ENCODE measurements at places on chromosomes 2 and 18. TPM values are rescaled to one million over a fixed set of nuclear protein-coding genes. Genes with fewer than 3 reads are reported as not detected.

Gene TTR
- total RNA-seq = not detected

Gene CAVIN2
- total RNA-seq = 182 TPM

Gene CSRNP3
- total RNA-seq = 2.3 TPM

Gene TUBA3E
- not detected for total RNA-seq

Gene BZW1
- total RNA-seq = 154 TPM

- no peak for DNase-seq
These were observed 339.0 kb downstream of the SATB2 start for GRCh38 chr2:199118673-199119112.

GRCh38 chr2:45943219-45944044, 292.0 kb downstream of the PRKCE start:
- no peak for DNase-seq

DNA sequence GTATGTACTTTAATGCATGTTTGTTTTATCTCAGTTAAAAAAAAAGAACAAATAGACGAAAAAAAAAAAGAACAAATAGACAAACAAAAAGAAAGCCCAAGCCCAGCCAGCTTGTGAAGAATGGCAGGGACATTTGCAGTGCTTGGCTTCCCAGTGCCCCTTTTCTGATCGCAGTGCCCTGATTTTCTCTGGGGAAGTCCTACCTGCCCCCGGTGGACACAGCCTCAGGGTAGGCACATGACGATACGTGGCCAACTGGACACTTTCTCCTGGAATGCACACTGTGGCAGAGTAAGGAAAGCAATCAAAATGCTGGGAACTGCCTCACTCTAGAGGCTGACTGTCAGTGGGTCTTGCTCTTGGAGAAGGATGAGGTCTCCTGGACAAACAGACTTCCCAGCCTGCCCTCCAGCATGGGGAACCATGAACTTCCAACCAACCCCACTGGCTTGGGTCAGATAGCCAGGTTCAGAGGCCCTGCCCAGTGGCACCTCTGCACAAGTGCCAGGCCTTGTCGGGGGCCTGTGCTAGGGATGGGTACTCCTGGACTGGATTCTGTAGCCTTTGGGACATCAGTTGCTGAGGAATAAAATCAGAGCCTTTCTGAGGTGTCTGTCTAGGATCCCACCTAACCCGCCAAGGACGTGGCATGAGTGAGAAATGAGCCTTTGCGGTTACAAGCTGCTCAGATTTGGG, 76.7 kb downstream of the INHBB start:
- DNase-seq = no peak

GRCh38 chr2:20438334-20439192, 8.3 kb upstream of the RHOB start:
- no peak for DNase-seq

- DNase-seq = no peak
These were observed 57.1 kb upstream of the OTOF start for GRCh38 chr2:26534865-26535662.

- no peak for DNase-seq
These were observed 1.8 kb downstream of the ASIC4 start for GRCh38 chr2:219515874-219516629.

DNA sequence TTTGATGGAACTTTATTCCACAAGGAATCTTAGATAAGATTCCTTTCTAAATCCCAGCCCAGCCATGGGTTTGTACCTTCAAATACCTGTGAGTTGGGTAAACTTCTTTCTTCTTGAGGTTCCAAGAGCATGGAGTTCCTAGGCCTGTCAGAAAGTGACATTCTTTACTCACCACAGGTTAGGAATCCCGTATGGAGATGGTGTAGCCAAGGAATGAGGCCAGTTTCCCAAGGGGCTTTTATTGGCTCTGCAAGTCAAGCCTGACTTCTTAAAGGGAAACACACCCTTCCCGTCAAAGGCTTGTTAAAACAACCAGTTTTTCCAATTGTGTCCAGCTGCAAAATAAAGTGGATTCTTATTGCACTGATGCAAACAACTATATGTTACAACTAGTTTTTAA, 45.8 kb downstream of the STK17B start:
- DNase-seq = no peak

DNA sequence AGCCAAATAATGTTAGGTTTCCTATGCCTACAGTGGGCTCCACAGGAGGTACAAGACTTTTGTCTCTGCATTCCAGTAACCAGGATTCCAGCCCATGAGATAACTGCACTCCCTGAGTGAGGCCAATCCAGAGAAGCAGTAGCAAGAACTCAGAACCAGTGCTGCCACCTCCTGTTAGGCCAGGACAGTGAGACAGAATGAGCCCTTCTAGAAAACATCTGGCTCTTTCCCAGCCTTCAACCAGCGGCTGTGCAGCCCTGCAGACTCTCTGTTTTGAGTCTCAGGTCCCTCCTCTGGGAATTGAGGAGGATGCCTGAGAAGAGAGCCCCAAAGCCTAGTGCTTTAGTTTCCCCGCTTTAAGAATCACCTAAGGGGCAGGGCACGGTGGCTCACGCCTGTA, 44.2 kb downstream of the ARID5A start:
- DNase-seq = no peak

GRCh38 chr18:9982711-9983110, 68.9 kb downstream of the VAPA start:
- DNase-seq = no peak

DNA sequence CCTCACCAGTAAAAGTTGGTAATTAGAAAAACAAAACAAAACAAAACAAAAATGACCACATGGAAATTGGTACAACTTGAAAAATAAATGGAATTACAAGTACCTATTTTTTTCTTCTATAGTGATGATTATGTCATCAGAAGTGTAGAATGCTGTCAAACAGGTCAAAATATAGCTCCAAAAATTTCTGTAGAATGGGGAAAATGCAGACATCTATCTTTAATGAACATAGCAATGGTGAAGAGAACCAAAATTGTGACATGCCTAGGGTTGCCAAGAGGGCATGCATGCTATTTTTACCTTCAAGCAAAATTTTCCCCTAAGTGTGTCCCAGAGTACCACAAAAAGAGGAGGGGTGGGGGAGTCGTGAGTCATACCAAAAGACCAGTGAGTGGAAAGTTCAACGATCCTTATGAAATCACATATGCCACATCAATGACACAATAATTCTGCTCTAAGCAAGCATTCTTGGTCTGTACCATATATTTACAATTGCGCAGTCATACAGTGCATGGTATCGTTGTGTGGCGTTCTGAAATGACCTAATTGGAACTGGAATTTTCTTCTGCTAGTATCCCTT, 1436.4 kb downstream of the SUCLG1 start:
- DNase-seq = no peak

GRCh38 chr2:3211256-3212060, 166.2 kb downstream of the EIPR1 start:
- DNase-seq = no peak

DNA sequence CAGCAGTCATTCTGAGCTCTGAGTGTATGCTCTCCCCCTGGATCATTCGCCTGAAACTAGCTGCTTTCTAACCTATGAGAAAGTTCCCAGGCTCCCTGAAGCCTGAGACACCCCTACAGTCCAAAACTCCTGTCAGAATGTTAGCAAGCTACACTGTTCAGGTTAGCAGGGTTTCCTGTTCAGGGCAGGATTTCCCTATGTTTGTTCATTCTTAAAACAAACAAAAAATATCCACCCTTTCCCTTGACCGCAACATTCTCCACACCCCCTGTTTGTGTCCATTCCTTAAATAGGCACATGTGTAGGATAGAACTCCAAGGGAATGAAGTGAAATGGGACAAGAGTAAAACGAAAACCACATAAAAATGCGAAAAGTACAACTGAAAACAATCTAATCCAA, 83.1 kb downstream of the KLF7 start:
- no peak for DNase-seq

DNA sequence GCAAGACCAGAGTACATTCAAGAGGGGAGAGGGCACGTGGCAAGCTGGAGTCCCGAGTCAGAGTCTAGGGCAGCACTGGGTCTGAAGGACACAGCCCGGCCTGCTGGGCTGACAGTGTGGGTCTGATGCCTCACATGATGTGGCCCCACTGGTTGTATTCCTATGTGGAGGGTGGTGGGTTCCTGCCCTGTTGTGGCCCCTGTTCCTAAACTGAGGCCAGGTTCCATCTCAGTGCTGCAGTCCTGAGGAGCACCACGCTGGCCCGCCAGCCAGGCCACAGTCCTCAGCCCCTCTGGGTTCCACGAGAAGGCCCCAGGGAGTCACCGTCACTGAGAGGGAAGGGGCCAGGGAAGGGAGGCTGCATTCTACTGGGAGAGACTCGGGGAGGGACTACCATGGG, 13.3 kb downstream of the TMEM127 start:
- no peak for DNase-seq
